Stimulated activated CD4-positive, alpha-beta T cell treated with anti-CD3 and anti-CD28 coated beads, TNF-alpha, amount 100 ng/mL, for 4 hours (primary cell): ENCODE measurements at places on chromosomes 2 and 18.

- no peak for DNase-seq
Measured at GRCh38 chr18:57209713-57210106, 62.8 kb downstream of the BOD1L2 start.

DNA sequence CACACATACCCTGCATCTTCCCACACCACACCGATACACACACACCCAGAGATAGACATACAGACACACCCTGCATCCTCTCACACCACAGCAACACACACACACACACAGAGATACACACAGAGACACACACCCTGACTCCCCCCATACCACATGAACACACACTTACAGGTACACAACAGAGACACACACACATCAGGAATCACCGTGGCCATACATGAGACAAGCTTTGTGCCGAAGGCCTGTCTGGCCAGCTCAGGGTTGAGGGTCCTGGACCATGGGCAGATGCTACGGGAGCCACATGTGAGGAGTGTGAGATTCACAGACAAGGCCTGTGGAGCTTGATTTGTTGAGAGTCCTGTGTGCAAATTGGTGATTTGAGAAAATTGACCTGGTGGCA, 15.6 kb downstream of the IMPA2 start:
- DNase-seq = no peak

DNA sequence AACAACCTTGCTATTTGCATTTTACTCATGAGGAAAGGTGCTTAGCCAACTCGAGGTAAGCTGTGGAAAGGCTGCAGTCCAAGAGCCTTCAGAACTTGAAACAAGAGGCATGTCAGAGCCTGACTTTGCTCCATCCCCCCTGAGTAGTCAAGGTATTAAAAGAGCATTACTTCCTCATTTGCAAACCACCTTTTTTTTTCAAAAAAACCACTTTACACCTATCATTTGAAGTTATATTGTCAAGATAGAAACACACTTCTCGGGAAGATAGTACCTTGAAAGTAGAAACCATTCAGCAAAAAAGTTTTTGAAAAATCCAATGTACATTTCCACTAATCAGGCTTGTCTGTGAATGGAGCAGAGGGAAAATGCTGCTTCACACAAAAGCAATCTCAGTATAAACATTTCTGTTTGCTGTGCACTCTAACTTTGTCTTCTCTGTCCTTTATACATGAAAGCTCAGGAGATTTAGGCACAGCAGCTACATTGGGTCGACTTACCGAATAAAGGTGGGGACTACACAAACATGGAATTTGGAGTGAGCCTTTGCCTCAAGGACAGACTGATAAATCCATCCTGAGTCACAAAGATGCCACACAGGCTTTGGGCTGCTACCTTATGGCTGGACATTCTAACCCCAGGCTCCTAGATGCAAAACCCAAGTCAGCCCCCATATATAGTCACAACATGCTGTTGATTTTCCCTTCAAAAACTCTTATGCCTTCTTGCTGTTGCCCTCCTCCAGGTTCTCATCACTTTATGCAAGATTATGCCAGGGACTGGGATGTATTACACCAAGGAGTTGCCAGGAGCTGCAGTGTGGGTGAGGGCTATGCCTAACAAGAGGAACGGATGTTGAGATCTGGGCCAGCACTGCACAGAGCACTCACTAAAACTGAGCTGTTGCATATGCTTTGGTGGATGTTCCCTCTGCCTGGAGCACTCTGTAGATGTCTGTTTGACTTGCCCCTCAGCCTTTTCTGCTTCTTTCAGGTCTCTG, 41.4 kb upstream of the EML4 start:
- DNase-seq = no peak

GRCh38 chr2:66940080-66940479, 457.1 kb upstream of the ETAA1 start:
- no peak for DNase-seq

GRCh38 chr2:233047667-233048066, 12.5 kb upstream of the INPP5D start:
- no peak for DNase-seq

- DNase-seq = no peak
Measured at GRCh38 chr18:75915941-75916623, 488.6 kb upstream of the SMIM21 start.

DNA sequence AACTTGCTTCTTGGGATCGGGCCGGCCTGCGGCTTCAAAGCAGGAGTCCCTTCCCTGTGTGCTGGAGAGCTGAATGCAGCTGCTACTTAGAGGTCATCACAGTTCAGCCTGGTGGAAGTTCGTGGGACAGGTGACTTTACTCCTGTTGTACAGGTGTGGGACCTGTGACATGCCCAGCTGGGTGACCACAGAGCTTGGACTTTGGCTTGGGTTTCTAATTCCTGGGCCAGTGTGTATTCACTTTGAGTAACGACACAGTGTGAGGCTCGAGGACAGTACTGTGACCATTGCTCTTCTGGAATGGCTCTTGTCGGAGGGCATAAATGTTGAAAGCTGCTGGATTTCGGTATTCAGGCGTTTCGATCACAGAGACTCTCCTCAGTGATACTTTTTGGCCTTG, 114.5 kb downstream of the STPG4 start:
- DNase-seq = no peak

GRCh38 chr2:192969055-192969454, 774.3 kb upstream of the TMEFF2 start:
- DNase-seq = no peak

DNA sequence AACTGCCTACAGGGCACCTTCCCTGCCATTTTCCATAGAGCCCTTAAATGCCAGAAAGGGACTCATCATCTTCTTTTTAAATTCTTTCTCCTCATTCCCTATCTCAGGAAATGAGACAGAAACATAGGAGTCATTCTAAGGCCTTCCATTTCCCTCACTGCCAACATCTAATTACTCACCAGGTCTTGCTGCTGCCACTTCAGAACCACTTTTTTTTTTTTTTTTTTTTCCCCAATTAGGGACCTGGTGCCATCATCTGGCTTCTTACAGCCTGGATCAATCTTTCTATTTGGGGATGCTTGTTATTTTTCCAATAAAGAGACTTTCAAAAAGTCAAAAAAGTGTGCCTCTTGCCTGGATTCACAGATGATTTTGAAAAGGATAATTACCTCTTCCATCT, 373.4 kb downstream of the LPIN1 start:
- DNase-seq = no peak

- no peak for DNase-seq
Measured at GRCh38 chr18:49745045-49746014, 68.0 kb downstream of the ACAA2 start.

- no peak for DNase-seq
Measured at GRCh38 chr2:51065276-51065675, 33.3 kb upstream of the NRXN1 start.

DNA sequence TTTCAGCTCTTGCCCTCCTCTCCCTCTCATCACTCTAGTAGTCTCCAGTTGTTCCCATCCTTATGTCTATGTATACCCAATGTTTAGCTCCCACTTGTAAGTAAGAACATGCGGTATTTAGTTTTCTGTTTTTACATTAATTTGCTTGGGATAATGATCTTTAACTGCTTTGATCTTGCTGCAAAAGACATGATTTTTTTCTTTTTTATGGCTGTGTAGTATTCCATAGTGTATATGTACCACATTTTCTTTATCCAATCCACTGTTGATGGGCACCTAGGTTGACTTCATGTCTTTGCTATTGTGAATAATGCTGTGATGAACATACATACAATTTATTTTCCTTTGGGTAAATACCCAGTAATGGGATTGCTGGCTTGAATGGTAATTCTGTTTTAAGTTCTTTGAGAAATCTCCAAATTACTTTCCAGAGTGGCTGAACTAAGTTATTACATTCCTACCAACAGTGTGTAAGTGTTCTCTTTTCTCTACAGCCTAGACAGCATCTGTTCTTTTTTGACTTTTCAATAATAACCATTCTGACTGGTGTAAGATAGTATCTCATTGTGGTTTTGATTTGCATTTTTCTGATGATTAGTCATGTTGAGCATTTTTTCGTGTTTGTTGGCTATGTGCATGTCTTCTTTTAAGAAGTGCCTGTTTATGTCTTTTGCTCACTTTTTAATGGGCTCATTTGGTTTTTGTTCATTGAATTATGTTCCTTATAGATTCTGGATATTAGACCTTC, 179.6 kb upstream of the SLC39A10 start:
- no peak for DNase-seq

DNA sequence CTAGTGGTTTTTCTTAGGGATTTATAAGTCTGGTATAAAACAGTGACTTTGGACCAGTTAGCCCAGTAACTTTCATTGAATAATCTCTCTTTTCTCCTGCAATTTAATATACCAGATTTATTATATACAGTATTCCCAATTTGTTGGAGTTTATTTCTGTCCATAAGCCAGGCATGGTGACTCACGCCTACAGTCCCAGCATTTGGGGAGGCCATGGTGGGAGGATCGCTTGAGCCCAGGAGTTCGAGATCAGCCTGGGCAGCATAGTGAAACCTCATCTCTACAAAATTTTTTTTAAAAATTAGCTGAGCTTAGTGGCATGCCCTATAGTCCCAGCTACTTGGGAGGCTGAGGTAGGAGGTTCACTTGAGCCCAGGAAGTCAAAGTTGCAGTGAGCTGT, 26.7 kb downstream of the CNNM4 start:
- DNase-seq = no peak

DNA sequence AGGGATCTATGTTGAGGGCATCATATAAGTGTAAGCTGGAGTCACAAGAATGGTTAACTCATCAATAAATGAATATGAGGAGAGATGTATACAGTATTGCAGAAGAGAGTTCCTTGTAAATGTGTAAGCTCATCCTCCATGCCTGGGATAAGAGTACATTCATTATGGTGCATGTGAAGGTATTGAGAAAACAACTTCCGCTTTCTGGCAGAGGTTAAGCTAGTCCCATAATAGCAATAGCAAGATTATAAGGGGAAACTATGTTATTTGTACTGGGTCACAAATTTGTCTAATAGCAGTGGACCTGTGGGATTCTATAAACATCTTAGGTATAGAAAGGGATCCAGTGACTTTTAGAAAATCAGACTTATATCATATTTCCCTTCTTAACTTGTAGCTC, 44.1 kb downstream of the SCN2A start:
- DNase-seq = no peak

GRCh38 chr2:104337869-104338268, 516.0 kb upstream of the POU3F3 start:
- DNase-seq = no peak

GRCh38 chr2:70354264-70354949, 52.5 kb upstream of the FAM136A start:
- no peak for DNase-seq

DNA sequence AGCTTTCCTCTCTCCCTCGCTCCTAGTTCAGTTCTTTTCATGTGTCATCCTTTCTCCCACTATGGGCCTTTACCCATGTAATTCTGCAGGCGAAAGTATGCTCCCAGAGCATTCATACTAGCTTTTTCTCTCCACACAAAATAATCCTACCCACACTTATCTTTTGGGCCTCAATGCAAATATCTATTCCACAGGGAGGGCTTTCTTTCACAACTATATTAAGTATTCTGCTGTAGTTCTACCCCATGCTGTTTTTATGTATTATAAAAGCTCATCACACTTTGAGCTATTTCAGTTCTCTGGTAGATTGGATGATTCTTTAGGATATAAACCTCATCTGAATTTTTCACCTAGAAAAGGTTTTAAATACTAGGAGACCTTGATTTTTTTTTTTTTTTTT, 774.6 kb upstream of the CRIM1 start:
- no peak for DNase-seq

DNA sequence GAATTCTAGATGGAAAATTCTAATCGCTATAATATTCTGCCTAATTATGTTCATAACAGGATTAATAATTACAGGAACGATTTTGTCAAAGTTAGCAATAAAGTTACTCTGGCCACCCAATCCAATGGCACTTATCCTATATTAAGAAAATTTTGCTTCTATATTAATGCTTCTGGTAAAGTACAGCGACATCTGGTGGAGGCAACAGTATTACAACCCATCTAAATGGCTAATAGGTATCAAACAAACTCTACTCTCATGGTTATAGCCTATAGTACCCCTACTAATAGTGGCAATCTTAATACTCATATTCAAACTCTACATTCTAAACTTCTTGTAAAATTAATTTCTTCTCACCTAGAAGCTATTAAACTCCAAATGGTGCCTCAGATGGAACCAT, 1084.7 kb upstream of the LRRTM1 start:
- DNase-seq = no peak

DNA sequence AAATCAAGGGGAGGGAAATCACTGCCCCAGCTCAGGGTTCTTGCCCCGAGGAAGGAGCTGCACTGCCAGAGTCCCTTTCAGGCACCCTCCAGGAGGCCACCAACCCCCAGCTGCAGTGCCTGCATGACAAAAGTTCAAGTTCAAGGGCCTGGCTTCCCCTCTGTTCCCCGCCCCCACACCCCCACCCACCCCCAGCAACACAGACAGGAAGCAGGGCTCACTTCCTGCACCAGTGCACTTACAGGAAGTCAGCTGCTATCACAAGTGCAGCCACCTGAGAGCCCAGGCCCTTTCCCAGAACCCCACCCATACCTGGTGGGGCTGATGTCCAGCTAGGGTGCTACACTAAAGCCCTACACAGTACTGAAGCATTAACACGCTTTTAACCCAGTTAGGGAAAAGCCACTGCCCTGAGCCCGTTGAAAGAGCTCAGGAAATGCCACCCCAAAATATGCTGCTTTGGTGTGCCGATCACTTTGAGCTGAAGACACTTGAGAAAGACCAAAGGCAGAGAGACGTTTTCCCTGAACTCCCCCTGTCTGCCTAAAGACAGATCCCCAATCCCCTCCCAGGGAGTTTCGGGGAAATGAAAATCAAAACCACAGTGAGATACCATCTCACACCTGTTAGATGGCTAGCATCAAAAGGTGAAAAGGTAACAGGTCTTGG, 109.9 kb upstream of the CAB39 start:
- DNase-seq = peak; percentile 55

GRCh38 chr2:28649481-28650265, 102.0 kb upstream of the PPP1CB start:
- peak; percentile 7 for DNase-seq

DNA sequence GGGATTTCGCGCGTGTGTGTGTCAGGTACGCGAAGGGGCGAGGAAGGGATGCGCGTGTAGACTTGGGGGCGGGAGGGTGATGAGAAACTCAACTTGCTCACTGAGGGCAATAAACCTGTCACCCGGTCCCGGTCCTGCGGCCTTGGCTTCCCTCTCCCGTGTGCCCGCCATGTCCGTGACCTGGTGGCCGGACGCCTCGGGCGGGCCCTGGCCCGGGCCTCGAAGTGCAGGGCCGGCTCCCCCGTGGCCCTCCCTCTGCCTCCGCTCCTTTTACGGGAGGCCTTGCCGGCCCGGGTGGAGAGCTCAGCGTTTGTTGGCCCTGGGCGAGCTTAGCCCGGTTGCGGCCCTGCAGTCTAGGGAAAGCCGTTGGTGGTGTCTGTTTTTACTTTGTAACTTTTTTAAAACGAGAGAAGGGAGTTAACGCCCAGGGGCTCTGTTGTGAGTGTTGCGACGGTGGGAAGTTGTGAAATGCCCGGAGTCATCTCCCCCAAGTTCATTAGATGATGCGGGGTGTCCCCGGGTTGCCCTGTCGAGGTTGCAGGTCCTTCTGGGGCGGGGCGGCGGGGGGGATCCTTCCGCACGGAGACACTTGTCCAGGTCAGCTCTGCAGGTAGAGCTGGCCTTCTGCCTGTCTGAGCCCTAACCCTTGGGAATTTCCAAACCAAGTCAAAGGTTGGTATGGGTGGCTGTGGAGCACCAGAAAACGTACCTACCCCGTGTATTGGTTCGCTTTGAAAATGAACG, 883 bp downstream of the SMCHD1 start:
- peak; percentile 31 for DNase-seq

- no peak for DNase-seq
Measured at GRCh38 chr2:157800838-157801495, 75.2 kb downstream of the ACVR1 start.
